A549 (cell line): ENCODE measurements at places on chromosomes 12 and 14.
A peak's percentile ranks its signal among the peaks of the same experiment; 100 is the strongest.

- DNase-seq = no peak
Measured at GRCh38 chr12:28023156-28023887, 50.8 kb upstream of the PTHLH start.

GRCh38 chr14:58143106-58143505 lies 8.9 kb downstream of the ARMH4 start:
- DNase-seq = no peak

DNA sequence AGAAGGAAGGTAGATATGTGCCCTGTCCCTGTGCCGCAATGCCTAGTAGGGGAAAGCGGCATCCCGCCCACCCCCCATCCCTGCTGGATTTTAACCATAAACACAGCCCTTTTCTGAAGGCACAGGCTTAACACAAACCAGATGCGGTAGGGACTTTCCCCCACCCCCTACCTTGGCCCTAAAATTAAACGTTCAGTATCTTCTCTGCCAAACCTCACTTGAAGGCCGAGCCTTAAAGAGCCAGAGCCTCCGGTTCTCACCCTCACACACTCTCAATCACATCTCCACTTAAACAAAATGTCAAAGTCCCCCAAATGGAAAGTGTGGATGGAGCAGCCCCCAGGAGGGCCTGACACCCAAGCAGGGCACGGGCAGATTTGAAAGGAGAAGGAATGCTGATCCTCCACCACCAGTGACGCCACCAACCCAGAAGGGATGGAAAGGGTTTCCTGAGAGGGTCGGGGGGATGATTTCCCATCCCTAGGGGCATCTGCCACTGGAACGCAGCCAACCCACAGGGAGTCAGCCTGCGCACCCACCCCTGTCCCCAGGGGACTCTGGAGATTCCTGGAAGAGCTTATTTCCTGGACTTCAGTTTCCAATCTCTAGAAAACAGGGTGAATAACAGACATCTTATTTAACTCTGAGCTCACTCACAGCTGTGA lies 26.4 kb downstream of the ACTN1 start:
- DNase-seq = no peak

DNA sequence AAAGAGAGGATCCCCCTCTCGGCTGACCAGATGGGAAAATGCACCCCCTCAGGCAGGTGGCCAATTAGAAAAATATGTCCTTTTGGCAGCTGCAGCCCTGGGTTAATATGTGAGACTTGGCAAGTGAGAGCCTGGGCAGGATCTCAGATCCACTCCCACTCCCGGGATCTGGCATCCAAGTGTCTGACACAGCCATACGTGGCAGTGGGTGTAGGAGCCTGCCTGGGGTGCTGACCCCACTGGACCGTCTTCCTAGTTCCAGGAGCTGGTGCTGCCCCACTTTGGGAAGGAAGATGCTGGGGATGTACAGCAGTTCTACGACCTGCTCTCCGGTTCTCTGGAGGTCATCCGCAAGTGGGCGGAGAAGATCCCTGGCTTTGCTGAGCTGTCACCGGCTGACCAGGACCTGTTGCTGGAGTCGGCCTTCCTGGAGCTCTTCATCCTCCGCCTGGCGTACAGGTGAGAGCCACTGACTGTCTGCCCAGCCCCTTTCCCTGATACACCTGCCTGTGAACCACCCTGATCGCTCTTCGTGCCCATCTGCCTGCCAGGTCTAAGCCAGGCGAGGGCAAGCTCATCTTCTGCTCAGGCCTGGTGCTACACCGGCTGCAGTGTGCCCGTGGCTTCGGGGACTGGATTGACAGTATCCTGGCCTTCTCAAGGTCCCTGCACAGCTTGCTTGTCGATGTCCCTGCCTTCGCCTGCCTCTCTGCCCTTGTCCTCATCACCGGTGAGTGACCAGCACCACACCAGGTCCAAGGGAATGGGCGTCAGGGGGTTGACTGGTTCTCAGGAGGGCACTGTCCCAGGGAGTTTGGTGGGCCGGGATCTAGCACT lies 5.8 kb downstream of the NR4A1 start:
- DNase-seq = no peak

- no peak for DNase-seq
Measured at GRCh38 chr12:123344086-123344485, 20.6 kb downstream of the SBNO1 start.

DNA sequence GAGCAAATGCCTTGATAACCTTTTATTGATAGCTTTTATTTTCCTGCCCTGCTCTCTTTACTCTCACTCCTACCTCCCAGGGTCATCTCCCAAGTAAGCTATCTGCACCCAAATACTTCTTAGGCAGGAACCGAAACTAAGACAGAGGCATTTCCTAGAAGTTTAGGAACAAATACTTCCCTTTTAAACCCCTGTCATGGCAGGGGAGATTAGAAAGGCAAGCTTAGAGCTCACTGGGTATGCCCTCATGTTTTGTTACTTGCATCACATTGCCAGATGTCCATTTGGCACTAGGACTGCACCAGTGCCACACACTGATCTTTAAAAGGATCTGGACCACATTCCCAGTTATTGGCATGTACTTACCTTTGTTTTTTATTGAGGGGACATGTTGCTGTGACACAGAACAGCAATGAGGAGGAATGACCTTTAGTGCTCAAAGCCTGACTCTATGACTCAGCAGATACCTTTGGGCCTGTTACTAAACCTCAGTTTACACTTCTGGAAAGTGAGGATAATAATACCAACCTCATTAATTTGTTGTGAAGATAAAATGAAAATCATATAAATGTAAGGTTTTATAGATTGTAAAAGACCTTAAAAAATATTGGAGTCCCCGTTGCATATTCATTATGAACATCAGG lies 40.9 kb upstream of the MBIP start:
- no peak for DNase-seq

GRCh38 chr14:32254952-32255679 lies 52.0 kb upstream of the RNU6-8 start:
- DNase-seq = peak; percentile 76

GRCh38 chr14:68607081-68607866 lies 185.6 kb downstream of the ZFP36L1 start:
- DNase-seq = no peak
